T follicular helper cell (primary cell): ENCODE measurements at places on chromosomes 7 and 10.

DNA sequence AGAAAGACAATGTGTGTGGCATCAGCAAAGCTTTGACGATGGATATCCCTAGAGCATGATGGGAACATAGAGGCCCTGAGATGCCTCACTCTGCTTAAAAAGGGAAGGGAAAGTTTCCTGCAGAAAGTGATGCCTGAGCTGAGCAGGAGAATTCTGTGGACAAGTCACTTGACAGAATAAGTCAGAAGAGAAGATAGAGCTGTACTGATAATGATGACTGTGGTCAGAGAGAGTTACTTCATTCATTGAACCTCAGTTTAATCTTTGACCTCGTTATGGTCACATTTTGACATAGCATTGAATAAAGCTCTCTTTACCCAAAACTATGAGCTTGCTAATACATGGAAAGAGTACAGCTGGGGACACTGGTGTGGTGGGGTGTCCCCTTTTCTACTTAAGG is 7.6 kb downstream of the CUBN start:
- no peak for DNase-seq

DNA sequence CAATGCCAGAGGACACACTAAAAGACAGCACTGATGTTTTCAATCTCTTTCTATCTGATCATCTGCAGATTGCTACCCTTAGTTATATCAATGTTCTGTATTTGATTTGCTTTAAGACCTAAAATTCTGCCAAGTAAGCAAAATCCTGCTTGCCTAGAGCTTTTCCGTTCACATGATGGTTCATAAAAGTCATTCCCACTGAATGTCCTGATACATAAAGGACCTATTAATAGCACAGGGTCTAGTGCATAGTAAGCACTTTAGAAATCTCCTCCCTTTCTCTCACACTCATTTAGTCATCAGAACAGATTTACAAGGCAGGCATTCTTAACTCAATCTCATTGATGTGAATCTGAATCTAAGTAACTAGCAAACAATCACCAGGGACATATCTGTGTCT is 68.8 kb downstream of the PCGF5 start:
- no peak for DNase-seq

DNA sequence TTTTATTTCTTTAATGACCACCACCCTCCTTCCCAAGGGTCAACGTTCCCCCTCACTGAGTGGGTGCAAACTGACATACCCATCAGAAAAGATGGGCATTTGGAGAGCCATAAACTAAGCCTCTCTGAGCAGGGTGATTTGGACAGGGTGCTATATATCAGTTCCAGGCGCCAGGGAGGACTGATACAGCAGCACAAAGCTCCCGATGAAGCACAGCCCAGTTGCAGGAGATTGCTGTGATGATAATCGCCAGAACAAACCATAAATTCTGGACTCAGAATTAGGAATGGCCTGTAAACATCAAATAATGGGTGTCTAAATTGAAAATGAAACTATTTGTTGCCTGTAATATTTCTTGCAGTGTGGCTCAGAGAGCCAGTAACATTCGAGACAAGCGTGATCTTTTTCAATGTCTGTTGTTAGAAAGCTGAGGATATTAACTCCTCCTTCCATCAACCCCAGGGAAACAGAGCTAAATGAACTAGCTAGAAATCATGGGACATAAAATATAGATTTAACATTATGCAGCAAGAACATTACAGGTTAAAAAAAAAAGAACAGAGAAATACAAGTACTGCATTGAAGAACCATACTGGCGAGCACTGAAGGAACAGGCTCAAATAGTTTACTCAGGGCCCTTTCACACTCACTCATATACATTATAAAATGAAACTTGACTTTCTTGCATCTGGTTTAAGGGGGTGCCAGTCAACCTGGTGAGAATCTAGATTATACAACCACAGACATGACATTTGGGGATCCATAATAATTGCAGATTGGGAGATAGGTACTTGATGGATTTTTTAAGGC is 137.5 kb upstream of the LRRTM3 start:
- no peak for DNase-seq

DNA sequence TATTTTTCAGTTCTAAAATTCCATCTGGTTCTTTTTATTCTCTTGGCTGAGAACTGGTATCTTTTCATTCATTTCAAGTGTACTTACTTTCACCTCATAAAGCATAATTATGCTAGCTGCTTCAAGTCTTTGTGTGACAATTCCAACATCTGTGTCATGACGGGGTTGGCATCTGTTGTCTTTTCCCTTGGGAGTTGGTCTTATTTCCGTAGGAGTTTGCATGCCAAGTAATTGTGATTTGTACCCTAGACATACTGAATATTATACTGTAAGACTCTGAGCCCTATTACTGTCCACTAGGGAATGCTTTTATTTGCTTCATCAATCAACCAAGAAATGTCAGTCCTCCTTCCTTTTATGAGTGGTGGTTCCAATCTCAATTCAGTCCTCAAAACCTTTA is 24.6 kb upstream of the HUS1 start:
- DNase-seq: no peak

GRCh38 chr10:106439366-106439765 is 725.1 kb downstream of the SORCS1 start:
- DNase-seq: no peak

DNA sequence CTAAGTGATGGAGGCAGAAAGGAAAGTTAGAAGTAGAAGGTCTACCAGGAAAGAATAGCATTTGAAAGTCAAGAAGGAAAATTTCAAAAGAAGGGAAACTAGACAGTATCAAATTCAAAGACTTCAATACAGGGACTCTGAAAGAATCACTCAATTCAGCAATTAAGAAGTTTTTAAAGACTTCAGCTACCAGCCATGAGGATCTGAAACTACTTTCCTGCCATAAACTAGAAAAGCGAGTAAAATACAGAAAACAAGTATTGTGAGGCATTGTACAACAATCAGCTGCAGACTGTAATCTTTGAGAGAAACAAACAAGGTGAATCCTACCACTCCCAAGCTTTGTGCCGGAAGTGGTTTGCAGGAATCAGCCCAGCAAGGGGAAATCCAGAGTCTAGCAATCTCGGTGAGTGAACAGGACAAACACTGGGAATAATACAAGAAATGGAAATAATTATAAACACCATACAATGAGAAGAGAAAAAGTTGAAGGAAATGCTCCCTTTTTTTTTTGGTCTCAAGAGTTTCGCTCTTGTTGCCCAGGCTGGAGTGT is 62.4 kb downstream of the ARHGAP12 start:
- DNase-seq: no peak

GRCh38 chr7:43469051-43469450 is 113.9 kb upstream of the STK17A start:
- no peak for DNase-seq

DNA sequence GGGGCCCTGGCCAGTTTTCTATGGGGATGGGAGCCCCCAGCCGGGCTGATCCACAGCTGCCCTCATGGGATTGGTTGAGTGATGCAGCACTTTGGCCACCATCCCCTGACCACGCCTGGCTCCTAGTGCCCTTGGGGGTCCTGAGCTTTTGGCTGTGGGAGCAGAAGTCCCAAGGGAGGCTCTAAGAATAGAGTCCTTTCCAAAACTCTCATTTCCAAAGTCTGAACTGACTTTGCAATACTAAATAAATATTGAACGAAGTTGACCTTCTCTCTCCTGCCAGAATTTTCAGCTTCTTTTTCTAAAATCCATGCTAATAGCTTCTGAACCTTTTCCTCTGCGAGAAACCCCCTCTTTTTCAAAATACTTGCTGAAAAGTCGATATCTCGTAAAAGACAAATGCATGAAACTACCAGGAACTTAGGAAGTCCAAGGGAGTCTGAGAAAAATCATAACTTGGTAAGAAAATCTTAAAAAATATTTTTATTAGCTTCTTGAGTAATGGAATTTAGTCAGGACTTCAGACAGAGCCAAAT is 62.7 kb upstream of the IGFBP3 start:
- no peak for DNase-seq

DNA sequence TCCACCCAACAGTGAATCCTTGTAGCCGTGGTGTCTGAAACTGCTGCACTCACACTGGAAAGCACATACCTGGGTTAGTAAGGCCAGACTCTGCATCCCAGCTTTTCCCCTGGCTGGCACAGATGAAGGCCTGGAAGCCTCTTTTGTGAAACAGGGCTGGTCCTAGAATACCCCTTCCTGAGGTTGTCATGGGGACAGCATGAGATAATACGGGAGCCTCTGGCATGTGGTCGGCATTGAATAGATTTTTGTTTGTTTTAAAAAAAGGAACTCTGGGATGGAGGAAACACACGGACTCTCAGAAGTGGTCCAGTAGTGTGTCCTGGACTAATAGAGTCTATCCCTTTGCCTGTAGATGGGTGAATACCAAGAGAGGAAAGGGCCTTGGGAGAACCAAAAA is 129.7 kb downstream of the TMEM178B start:
- DNase-seq: no peak

DNA sequence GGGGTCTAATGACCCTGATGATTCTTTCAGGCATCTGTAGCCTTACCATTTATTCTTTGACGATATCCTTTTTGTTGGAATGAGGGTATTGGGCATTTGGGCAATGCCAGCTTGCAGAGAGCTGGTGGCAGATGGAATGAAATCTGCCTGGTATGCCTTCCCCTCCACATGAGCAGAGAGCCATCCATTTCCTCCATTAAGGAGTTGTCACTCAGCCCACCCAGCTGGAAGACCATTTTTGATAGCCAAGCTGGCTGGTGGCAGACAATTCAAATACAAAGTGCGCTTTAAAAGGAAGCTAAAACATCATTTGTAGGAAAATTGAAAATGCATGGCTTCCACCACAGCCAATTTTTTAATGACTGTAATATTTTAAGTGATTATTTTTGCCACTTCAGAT is 240.1 kb upstream of the SLC26A5 start:
- DNase-seq: no peak

DNA sequence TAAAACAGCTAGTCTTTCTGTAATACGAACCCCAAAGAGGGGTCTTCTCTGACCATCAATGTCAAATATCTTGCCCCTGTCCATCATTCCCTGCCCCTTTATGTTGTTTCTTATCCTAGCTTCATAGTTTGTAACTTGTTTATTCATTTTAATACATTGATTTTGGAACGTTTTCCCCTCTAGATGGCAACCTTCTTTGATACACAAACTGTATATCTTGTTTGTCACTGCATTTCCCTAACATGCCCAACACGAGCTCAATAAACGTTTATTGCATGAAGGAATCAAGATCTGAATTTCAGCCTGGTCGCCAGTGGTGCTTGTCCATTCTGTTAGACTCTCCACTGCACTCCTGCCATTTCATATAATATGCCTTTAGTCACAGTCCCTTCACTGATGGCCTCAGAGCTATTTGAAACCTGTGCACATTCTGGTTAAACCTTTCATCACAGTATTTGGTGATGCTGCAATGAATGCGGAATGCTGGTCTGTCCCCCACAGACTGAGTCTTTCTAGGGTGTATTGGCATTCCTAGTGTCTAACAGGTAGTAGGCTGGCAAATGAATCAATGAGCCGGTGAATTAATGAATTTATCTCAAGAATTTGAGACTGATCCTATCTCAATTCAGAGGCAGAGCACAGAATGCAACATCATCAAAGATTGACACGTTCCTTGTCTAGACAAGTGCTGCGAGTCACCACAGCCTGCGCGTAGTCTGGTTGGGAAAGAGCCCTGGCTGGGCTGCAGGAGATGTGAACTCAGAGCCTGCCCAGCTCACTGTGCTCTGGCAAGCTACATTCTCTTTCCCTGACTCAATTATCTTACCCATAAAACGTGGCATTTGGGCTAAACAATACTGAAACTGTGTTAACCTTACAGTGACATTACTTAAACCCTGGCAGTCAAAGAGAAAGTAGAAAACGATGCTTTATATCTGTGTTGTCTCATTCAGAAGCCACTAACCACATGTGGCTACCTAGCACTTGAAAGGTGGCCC is 55.2 kb upstream of the FRMD4A start:
- no peak for DNase-seq

- DNase-seq: no peak
Measured at GRCh38 chr10:24790599-24790998, 66.9 kb upstream of the ARHGAP21 start.

DNA sequence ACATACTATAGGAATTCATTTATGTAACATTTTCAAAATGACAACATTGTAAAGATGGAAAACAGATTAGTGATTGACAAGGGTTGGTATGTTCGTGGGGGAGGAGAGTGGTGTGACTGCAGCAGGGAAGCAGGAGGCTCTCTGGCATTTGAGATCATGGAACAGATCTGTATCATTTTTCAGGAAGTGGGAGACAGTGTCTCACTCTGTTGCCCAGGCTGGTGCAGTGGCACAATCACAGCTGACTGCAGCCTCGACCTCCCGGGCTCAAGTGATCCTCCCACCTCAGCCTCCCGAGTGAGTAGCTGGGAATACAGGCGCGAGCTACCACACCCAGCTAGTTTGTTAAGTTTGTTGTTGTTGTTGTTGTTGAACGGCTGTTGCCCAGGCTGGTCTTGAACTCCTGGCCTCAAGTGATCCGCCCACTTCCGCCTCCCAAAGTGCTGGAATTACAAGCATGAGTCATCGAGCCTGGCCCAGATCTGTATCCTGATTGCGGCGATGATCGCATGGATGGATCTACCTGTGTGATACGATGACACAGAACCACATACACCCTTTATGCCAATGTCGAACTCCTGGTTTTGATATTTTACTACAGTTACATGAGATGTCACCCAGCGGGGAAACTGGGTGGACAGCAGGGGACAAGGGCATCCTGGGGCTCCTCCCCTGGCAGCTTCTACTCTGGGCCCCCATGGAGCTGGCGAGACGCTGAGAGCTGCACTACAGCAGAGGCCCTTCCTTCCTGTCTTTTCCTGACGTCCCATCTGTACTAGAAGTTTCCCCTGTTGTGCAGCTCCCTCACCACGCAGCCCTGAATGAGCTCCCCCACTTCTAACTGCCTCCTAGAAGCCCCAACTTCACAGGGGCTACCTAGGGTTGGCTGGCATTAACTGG is 12.3 kb upstream of the CYTH3 start:
- no peak for DNase-seq

DNA sequence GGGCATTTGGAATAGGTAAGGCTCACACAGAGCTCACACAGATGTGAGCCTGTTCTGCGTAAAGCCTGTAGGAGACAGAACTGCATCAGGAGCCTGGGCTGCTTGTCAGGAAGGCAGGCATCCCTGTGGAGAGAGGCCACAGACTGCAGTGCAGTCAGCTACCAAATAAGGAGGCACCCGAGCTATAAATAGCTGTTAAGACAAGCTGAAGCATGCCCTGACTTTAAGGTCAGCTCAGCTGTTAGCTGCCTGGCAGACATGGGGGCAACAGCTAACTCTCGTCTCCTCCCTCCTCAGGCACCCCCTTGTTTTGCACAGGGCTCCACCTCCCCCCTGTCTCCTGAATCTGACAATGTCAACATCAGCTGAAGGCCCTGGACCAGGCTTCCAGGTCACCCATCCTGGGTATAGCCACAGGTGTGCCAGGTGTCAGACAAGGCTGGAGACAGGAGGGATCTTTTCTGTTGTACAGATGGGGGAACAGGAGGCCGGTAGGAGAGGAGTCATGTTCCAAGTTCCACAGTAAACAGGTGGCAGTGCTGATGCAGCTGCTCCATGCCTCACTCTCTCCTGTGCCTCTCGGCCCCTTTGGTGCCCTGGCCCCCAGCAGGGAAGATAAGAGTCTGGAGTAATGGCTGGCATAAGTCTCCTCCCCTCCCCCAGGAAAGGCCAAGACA is 27.6 kb upstream of the MKRN1 start:
- DNase-seq: no peak

GRCh38 chr10:23037561-23037960 is 57.8 kb upstream of the MSRB2 start:
- no peak for DNase-seq

- no peak for DNase-seq
Measured at GRCh38 chr10:66368146-66368545, 557.7 kb upstream of the LRRTM3 start.

- DNase-seq: no peak
Measured at GRCh38 chr7:19747740-19748339, 25.6 kb downstream of the TMEM196 start.

GRCh38 chr7:17963281-17963680 is 23.0 kb upstream of the SNX13 start:
- no peak for DNase-seq
